RKO (cell line): ENCODE measurements at places on chromosomes 4 and X.

- no peak for DNase-seq
Measured at GRCh38 chr4:124060261-124060918, 652.1 kb downstream of the ANKRD50 start.

GRCh38 chrX:42920752-42921151 is 142.8 kb upstream of the PPP1R2C start:
- DNase-seq, result no peak

DNA sequence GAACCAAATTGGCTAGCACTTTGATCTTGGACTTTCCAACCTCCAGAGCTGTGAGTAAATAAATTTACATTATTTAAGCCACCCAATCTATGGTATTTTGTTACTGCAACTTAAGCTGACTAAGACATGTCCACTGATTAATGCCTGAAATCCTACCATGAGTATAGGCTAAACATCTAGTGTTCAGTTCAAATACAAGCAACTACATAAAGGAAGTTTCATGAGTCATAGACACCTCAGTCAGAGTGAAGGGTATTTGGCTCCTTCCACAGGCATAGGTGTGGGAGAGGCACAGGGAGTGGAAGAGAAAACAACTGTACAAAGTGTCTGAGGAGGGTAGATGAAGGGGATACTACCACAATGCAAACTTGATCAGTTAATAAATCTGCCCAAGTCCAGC is 35.5 kb upstream of the PCDH19 start:
- DNase-seq, result no peak

GRCh38 chr4:166091912-166092510 is 219.0 kb downstream of the TLL1 start:
- peak; percentile 61 for DNase-seq

DNA sequence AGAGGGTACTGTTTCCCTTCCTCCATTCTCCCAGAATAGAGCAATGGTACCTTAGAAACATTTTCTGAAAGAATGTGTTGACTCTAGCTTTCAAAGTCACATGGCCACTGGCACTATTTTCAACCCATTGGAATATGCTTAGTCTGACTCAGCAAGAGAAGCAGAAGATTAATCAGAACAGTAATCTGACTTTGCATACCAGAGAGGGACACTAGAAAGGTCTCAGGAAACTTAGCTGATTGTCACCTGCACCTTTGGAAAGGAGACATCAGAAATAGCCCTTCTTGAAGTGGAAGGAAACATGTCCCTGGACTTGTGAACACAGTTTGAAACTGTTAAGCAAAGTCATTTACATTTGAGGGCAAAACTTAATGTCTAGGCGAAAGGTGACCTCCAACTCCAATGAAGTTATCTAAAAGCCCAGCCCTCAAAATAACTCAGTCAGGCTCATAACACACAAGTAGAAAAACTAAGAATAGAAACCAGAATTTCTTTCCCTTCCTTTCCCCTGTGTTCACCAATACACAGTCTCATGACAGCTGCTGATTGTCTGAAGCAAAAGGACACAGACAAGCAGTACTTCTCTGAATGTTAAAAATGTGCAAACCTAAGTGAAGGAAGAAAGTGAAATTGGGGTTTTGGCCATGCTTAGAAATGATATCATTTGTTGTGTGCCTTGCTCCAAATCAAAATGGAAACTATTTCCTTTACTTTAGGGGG is 270.8 kb downstream of the GRIA3 start:
- no peak for DNase-seq

DNA sequence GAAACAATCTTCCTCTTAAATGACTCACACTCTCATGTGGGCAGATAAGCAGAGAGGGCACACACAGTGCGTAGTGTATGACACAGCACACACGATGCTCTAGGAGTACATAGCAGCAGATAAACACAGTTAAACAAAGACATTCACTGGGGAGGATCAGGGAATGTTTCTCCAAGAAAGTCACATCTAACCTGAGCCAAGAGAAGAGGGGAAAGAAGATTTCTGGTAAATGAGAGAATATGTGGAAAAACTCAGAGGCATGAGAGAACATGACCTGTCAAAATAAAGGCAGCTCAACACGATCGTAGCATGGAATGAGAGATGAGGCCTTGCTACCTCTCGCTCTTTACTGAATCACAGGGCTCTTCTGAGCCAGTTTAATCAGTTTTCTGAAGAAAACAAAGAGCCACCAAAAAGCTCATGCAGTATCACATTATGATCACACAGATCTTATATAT is 251.0 kb downstream of the ANK2 start:
- peak; percentile 62 for DNase-seq

- DNase-seq, result no peak
Measured at GRCh38 chr4:170398218-170398617, 308.5 kb upstream of the AADAT start.

DNA sequence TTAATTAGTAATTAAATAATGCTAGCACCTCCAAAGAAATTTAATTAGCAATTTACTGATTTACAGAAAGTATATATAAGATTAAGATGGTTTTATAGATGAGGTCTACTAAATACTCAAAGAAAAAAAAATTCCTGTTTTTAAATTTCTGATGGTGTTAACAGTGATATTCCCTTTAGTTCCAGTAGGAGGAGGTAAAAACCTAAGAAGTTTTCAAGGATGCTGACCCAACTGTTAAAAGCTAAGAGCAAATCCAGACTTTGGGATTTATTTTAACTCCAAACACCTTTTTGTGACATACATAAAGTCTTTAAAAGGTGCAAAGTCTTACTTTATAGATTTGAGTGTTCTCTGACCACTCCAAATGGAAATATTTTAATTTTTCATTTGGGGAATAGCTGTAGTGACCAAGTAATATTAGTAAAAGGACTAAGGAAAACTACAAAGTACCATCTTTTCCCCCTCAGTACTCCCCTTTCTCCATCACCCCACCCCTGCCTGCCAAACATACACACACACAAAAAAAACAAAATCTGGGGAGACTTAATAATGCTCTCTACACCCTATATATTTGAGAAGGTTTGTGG is 34.2 kb upstream of the CSN1S1 start:
- peak; percentile 43 for DNase-seq

- peak; percentile 39 for DNase-seq
Measured at GRCh38 chr4:125131891-125132680, 182.7 kb upstream of the FAT4 start.

GRCh38 chrX:50815120-50815519 is 1.1 kb upstream of the SHROOM4 start:
- no peak for DNase-seq

DNA sequence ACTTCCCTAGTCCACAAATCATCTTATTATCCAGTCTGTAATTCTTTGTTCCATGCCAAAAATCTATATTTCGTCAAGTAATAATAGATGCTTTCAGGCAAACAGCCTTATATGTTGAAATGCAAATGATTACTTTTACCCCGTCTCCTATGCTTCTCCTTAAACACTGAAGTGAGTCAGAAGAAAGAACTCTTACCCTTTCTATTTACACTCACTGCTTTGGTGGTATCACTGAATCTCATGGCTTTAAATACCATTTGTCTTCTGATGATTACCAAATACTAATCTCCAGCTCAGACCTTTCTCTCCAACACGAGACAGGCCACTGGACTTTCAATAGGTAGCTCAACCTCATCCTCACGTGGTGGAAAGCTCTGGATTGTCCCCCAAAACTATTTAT is 558.1 kb downstream of the IL1RAPL1 start:
- DNase-seq, result no peak

- no peak for DNase-seq
Measured at GRCh38 chrX:39911278-39911897, 186.4 kb downstream of the BCOR start.

- DNase-seq, result no peak
Measured at GRCh38 chr4:7652906-7653305, 218.2 kb upstream of the PSAPL1 start.

DNA sequence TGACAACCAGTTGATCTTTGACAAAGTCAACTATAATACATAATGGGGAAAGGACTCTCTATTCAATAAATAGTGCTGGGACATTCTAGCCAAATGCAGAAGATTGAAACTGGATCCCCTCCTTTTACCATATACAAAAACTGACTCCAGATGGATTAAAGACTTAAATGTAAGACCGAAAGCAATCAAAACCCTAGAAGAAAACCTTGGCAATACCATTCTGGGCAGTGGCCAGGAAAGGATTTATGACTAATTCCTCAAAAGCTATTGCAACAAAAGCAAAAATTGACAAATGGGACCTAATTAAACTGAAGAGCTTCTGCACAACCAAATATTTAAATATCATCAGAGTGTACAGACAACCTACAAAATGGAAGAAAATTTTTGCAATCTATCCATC is 185.1 kb downstream of the NPNT start:
- DNase-seq, result no peak

- no peak for DNase-seq
Measured at GRCh38 chr4:98518559-98519267, 139.7 kb downstream of the TSPAN5 start.

GRCh38 chr4:11470438-11471045 is 41.8 kb upstream of the HS3ST1 start:
- DNase-seq, result no peak

DNA sequence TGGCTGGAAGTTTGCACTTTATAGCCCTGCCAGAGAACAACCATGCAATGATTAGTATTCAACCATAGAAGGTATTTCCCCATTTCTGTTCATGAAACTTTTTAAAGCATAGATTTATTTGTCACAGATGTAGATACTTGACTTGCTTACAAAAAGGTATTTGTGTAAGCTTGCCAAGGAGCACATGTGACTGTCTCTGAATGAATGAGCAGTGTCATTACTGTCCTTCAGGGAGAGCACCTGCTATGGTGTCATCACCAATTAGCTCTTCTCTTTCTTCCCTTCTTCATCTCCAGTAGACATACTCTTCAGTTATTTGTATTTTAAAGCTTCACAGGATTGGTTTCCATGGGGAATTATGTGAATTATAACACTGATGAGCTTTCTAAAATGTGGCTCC is 1064.7 kb upstream of the GRIA3 start:
- no peak for DNase-seq

GRCh38 chrX:3006495-3006894 is at the start of gene ARSH:
TSS of gene ARSH (plus strand) at chrX:3006546. CDS start at chrX:3006613, 67 bp downstream.
- DNase-seq, result no peak

DNA sequence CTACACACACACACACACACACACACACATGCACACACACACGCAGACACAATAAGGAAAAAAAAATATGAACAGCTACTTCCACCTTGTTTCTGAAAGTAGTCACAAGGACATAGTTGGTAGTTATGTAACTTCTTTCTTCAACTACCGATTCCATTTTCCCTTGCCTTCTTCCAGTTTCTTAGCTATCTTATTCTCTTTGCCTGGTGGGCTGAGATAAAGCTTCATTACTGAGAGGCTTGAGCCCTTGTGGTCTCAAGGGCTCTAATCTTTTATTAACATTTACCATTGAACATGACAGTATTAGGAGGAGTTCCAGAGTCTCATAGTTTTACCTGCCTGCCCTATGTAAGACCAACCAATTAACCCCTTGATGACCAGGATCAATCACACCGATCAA is 8.9 kb upstream of the SMIM10 start:
- DNase-seq, result no peak

DNA sequence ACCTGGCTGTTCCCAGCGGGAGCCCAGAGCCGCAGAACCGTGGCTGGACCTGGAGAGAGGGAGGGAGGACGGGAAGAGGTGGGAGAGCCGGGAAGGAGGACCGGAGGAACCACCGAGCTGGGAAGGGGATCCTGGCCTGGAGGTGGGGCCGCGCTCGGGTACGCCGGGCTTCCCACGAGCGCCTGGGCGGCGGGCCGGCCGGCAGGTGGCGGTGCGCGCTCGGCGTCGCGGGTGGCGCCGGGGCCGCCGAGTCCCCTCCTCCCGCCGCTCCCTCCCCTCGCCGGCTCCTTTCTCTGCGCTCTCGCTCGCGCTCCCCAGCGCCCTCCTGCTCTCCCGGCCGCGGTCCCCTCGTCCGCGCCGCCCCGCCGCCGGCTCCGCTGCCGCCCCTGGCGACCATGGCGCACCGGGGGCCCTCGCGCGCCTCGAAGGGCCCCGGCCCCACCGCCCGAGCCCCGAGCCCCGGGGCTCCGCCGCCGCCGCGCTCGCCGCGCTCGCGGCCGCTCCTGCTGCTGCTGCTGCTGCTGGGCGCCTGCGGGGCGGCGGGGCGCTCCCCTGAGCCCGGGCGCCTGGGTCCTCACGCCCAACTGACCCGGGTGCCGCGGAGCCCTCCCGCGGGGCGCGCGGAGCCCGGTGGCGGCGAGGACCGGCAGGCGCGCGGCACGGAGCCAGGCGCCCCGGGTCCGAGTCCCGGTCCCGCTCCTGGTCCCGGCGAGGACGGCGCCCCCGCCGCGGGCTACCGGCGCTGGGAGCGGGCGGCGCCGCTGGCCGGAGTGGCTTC is at the start of gene SORCS2:
Gene SORCS2, plus strand, starts transcription at position 287 of the 778 bp plus-strand sequence.
- no peak for DNase-seq

GRCh38 chr4:7652451-7652881 is 217.7 kb upstream of the PSAPL1 start:
- DNase-seq, result no peak

DNA sequence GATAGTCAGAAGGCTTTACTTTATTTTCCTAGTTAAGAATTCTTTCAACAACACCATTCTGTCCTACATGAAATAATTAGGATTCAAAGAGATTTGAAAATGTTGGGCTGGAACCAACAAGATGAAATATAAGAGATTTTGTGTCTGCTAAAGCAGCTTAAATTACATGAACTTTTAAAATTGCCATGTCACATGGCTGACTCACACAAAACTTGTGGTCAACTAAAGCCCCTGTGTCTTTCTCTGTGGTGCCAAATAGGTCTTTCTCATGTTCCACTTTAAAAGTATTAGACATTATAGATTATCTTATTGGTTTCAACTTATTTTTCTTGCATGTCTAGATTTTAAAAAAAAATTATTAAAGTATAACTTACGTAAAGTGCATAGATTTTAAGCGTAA is 60.8 kb upstream of the FHL1 start:
- DNase-seq, result no peak

- DNase-seq, result peak; percentile 80
Measured at GRCh38 chrX:74450803-74451449, 29.6 kb downstream of the SLC16A2 start.

GRCh38 chrX:69163936-69164741 is 1.1 kb downstream of the PJA1 start:
- DNase-seq, result peak; percentile 21

DNA sequence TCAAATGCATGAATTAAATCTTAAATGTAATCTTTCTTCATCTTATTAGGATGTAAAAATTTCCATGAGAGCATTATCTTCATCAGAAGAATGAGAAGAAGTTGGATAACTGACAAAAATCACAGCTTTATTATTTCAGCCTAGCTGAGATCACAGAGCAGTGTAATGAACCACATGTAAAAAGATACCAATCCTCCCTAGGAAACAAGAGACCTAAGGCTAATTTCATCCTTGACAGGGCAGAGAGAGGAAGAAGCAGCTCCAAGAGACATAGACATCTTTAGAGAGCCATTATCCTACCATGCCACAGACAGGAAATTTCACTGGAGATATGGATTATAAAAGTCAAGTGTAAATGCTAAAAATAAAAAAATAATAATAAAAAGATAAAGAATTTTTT is 40.9 kb upstream of the IL15 start:
- DNase-seq, result no peak

- DNase-seq, result no peak
Measured at GRCh38 chrX:147737690-147738089, 174.0 kb upstream of the FMR1 start.

GRCh38 chr4:118284169-118284568 is 68.6 kb downstream of the PRSS12 start:
- no peak for DNase-seq
